HFFc6 (cell line): ENCODE measurements at places on chromosomes 1 and 21. TPM values are rescaled to one million over a fixed set of nuclear protein-coding genes. Genes with fewer than 3 reads are reported as not detected.

- DNase-seq = no peak
These were observed 122.8 kb upstream of the PAXBP1 start for GRCh38 chr21:32894321-32894720.

GLMP gene
- 50.8 to 83.7 TPM (median 54.8 TPM) in 3 replicates for total RNA-seq

- no peak for DNase-seq
These were observed 1.1 kb upstream of the IL12RB2 start for GRCh38 chr1:67306547-67306946.

SPAG17 gene
- total RNA-seq = not detected in 3 replicates

GRCh38 chr1:229951856-229952534 is 115.0 kb upstream of the GALNT2 start:
- DNase-seq = no peak
